ENCODE measurements at places on chromosomes 7 and 10. TPM values are rescaled to one million over a fixed set of nuclear protein-coding genes. Genes with fewer than 3 reads are reported as not detected.

DNA sequence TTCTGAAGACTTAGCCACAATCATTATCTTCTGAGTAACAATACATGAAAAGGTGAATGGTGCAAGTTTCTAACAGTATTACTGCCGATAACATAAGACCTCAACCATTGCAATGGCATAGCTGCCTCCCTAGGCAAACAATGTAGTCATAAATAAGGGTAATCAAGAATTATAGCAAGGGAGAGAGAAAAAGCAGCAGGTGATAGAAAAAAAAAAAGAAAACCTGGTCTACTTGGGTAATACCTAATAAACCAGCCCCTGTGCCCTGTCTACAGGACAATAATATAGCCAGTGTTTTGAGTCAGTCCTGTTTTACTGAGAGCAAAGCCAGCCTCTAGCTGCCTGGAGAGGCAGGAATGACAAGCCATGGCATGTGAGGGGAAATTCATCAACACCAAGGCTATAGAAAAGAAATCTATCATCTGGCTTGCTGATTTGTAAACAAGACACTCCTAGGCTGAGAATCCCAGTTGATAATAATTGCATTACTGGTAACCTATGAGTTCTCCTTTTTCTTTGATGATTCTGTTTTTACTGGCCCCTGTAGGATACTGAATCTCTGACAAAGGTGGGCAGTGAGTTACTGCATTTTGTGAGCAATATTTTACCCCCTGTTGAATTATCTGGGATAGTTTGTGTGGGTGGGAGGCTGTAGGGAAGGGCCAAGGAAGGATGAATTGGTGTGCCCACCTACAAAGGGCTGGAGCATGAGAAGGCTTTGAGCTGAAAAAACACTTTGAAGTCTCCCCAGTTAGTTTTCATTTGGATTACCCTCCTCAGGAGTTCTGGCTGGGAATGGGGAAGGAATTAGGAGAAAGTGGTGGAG lies 1.7 kb upstream of the WEE2 start:
- no peak for DNase-seq

GRCh38 chr7:17434191-17434590 lies 135.7 kb downstream of the AHR start:
- DNase-seq: no peak

GRCh38 chr7:117248829-117249228 lies 74.0 kb downstream of the WNT2 start:
- DNase-seq: no peak

ASB10 gene
- not detected for total RNA-seq
